ENCODE measurements at places on chromosomes 16 and 17. TPM values are rescaled to one million over a fixed set of nuclear protein-coding genes. Genes with fewer than 3 reads are reported as not detected.

TAC4 gene
- not detected for total RNA-seq

PPP1R27 gene
- not detected for total RNA-seq

ABCA9 gene
- total RNA-seq: not detected

YPEL3 gene
- total RNA-seq: 44.5 TPM

ZNF385C gene
- total RNA-seq: not detected

HOXB9 gene
- not detected for total RNA-seq

KRT25 gene
- not detected for total RNA-seq

KRTAP17-1 gene
- total RNA-seq: not detected

C17orf78 gene
- not detected for total RNA-seq

SMPD3 gene
- total RNA-seq: not detected

ZDHHC1 gene
- 9.4 TPM for total RNA-seq

KRTAP2-4 gene
- total RNA-seq: not detected

PDE6G gene
- 0.43 TPM for total RNA-seq

TRIM16 gene
- total RNA-seq: 61.6 TPM

TIMM22 gene
- total RNA-seq: 13.7 TPM

OTOA gene
- 0.11 TPM for total RNA-seq

COX6A2 gene
- total RNA-seq: not detected

PTGES3L gene
- total RNA-seq: under 0.01 TPM

IGF2BP1 gene
- 24.3 TPM for total RNA-seq

GALR2 gene
- total RNA-seq: 0.22 TPM

USP43 gene
- total RNA-seq: 2.3 TPM

RAB34 gene
- 195 TPM for total RNA-seq

AOC2 gene
- 0.79 TPM for total RNA-seq

ATAD5 gene
- total RNA-seq: 2.7 TPM

SLFN12L gene
- total RNA-seq: not detected

KCNH6 gene
- not detected for total RNA-seq

KRT32 gene
- total RNA-seq: not detected

TPPP3 gene
- 0.87 TPM for total RNA-seq

SLC12A3 gene
- total RNA-seq: 1.6 TPM

PRSS36 gene
- 2.5 TPM for total RNA-seq

TRPV3 gene
- 15.7 TPM for total RNA-seq

CCDC92B gene
- 0.39 TPM for total RNA-seq

DOC2B gene
- under 0.01 TPM for total RNA-seq

TBC1D3 gene
- total RNA-seq: not detected

HP gene
- not detected for total RNA-seq

TBX4 gene
- not detected for total RNA-seq

GCGR gene
- total RNA-seq: not detected

SPAG5 gene
- 8.6 TPM for total RNA-seq

NRN1L gene
- 0.79 TPM for total RNA-seq

KIF19 gene
- not detected for total RNA-seq

KRT33B gene
- total RNA-seq: not detected

CLEC19A gene
- total RNA-seq: 0.54 TPM

CLEC18A gene
- 0.39 TPM for total RNA-seq
